H1 (cell line): ENCODE measurements at places on chromosomes 16 and 17. TPM values are rescaled to one million over a fixed set of nuclear protein-coding genes. Genes with fewer than 3 reads are reported as not detected.

Gene KRT24
- not detected in 2 replicates for total RNA-seq

Gene CBX2
- 83.9 and 85.9 TPM in 2 replicates for total RNA-seq

Gene ATP5PD
- total RNA-seq = 326 and 335 TPM in 2 replicates

Gene SULT1A2
- 0.23 and 0.35 TPM in 2 replicates for total RNA-seq

Gene ZNF768
- total RNA-seq = 34.7 and 36.1 TPM in 2 replicates

Gene GRAP
- 0.24 and 0.29 TPM in 2 replicates for total RNA-seq

Gene FOXN1
- total RNA-seq = not detected in 2 replicates
